Fibroblast of lung (primary cell): ENCODE measurements at places on chromosomes 5 and 9. TPM values are rescaled to one million over a fixed set of nuclear protein-coding genes. Genes with fewer than 3 reads are reported as not detected.

Gene LRRTM2
- total RNA-seq: 1.0 and 1.3 TPM in 2 replicates

Gene C5
- total RNA-seq: 7.3 and 8.2 TPM in 2 replicates

Gene PCDH12
- total RNA-seq: under 0.01 TPM in 1 of 2 replicates, not detected in the other

Gene GFM2
- 36.7 and 51.7 TPM in 2 replicates for total RNA-seq

Gene PCDHAC2
- 1.7 and 2.6 TPM in 2 replicates for total RNA-seq

Gene OLFML2A
- 30.6 and 33.7 TPM in 2 replicates for total RNA-seq

DNA sequence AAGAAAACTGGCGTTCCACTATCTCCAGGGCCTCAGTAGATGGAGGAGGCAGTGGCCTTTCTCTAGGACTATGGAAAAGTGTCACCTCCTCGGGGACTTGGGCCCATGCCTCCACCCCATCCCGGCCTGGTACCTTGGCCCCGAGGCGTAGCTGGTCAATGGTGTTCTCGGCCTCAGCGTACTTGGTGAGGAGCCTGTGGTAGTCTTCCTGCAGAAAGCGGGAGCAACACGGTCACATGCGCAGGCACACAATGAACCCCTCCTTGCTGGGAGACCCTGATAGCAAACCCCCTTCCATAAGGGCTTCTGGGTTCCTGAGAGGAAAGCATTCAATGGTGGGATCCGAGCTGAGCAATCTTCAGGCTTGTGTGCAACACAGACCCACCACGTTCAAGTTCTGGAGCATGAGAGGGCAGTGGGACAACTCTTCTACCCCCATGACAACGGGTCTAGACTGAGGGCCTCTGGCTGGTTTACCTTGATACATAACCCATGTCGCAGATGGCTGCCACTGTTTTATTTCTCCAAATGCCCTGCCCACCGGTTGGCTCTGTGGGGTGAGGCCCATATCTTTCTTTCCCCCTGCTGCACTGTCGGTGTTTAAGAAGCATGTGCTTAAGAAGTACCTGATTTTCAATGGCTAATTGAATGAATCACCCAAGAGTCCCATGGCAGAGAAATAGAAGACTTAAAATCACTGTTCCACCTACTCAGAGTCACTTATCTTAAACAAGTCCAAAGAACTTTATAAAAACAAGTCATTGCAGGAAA is 13.6 kb downstream of the AKNA start:
- peaks cover 11% of the 10 kb centered on the region for H3K4me1 ChIP-seq
- peaks cover 5% of the 10 kb centered on the region for H3K36me3 ChIP-seq
- no peaks in the 10 kb centered on the region for H3K27me3 ChIP-seq
- H3K27ac ChIP-seq: no peak overlapping the region

DNA sequence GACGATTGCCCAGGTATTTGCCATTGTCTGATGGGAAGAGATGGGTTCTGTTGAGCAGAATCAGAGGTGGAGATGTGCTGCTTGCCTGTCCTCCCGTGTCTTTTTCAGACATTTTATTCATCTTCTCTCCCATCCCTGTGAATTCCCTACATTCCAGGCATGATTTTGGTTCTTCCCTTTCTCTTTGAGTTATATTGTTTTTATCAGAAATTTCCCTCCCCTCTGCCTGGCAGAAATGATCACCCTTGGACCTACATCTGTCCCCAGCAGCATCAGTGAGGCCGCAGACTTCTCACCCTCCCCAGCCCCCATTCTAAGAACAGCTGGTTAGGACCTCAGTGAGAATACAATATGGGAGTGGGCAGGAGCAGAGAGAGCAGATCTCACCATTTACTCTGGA is 640.2 kb downstream of the CCDC171 start:
- H3K27me3 ChIP-seq: no peaks in the 10 kb centered on the region
- no peak overlapping the region for H3K4me3 ChIP-seq
- H3K36me3 ChIP-seq: no peaks in the 10 kb centered on the region
- no peak overlapping the region for H3K27ac ChIP-seq

- DNase-seq: peak; percentile 83
- H3K4me1 ChIP-seq: peaks cover 5% of the 10 kb centered on the region
- no peaks in the 10 kb centered on the region for H3K27me3 ChIP-seq
These were observed 12.3 kb upstream of the KCNIP1 start for GRCh38 chr5:170491479-170491878.

GRCh38 chr9:131627648-131628458 is 82.5 kb downstream of the PRRT1B start:
- H3K4me3 ChIP-seq: no peak overlapping the region
- H3K36me3 ChIP-seq: peaks cover 14% of the 10 kb centered on the region
- H3K27ac ChIP-seq: no peak overlapping the region
- H3K27me3 ChIP-seq: no peaks in the 10 kb centered on the region
- DNase-seq: peak; percentile 95

DNA sequence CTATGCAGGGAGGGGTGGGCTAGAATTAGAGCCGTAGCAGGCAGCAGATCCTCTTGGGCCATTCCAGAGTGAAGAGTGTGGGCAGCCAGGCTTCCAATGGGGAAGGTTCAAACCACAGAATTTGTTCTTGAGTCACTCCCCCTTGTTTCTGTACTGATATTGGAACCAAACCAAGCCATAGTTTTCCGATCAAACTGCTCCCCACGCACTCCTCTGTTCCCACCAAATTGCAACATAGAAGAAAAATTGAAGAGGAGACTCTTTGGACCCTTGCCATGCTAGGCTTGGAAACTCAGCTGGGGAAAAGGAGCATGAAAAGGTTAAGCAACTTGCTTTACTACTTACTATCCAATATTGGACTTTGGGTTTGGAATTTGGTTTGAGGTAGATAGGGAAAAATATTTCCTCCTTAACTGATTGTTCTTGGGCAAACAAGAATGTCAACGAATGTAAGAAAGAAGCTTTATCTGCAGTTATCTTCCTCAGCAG is 165.8 kb upstream of the NR3C1 start:
- H3K27ac ChIP-seq: no peak overlapping the region
- no peaks in the 10 kb centered on the region for H3K4me1 ChIP-seq
- H3K4me3 ChIP-seq: no peak overlapping the region
- H3K27me3 ChIP-seq: no peaks in the 10 kb centered on the region
- peak; percentile 96 for DNase-seq

GRCh38 chr9:97714435-97714834 is 17.3 kb upstream of the XPA start:
- H3K36me3 ChIP-seq: no peaks in the 10 kb centered on the region
- no peaks in the 10 kb centered on the region for H3K27me3 ChIP-seq
- peaks cover 3% of the 10 kb centered on the region for H3K4me1 ChIP-seq
- H3K27ac ChIP-seq: no peak overlapping the region

- peak overlapping the region; percentile 89 for H3K4me3 ChIP-seq
- H3K36me3 ChIP-seq: no peaks in the 10 kb centered on the region
- peak overlapping the region; percentile 83 for H3K27ac ChIP-seq
- H3K4me1 ChIP-seq: peaks cover 31% of the 10 kb centered on the region
- DNase-seq: peak; percentile 85
These were observed 2.3 kb downstream of the SMIM3 start for GRCh38 chr5:150780816-150781221.

- H3K4me1 ChIP-seq: no peaks in the 10 kb centered on the region
- H3K27ac ChIP-seq: no peak overlapping the region
- H3K4me3 ChIP-seq: no peak overlapping the region
- peak; percentile 6 for DNase-seq
- no peaks in the 10 kb centered on the region for H3K27me3 ChIP-seq
- H3K36me3 ChIP-seq: no peaks in the 10 kb centered on the region
These were observed 51.2 kb downstream of the TARS1 start for GRCh38 chr5:33491941-33492340.

DNA sequence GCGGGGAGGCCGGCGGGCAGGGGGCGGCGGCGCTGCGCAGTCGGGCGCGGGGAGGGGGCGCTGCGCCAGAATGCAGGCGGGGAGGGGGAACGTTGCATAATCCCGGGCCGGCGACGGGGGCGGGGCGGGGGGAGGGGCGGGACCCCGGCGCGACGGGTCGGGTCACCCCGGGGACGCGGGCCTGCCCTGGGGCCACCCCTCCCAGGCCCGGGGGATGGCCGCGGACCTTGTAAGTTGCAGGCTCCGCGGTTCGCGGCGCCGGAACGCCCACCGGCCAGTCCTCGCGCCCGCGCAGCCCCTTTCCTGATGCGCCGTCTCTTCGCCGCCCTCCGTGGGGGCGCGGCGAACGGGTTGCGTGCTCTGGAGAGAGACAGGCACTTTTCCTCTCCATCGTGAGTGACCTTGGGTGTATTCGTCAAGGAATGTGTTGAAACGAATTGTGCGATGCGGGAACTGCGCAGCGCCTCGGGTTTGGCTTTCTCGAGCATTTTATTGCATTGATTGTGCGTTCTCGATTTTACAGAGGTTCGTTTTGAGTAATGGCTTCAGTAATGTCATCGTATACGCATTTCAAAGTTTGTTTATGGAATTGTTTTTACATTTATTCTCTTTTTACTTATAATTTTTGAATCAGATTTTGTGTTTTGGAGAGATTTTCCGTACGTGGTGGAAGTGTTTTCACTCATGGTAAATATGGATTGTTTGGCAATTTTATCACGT is 802 bp downstream of the SPIN1 start:
- peak overlapping the region; percentile 85 for H3K4me3 ChIP-seq
- DNase-seq: peak; percentile 80
- H3K27ac ChIP-seq: peak overlapping the region; percentile 70
- H3K4me1 ChIP-seq: no peaks in the 10 kb centered on the region

DNA sequence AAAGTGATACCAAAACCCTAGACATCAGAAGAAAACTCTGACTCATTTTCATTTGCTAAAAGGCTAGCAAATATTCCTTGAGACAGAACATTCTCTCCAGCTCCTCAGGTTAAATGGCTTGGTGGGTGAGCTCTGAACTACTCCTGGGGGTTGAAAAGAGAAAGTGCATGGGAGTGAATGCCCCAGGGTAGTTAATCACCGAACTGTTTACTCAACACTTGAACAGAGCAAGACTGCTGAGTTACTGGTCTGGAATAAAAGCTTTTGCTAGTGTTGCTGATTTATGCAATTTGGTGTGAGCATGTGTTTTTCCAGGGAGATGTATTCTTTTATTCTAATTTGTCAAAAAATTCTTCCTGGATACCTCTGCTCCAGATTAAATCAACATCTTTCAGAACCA is 88.3 kb upstream of the PRDM9 start:
- no peak for DNase-seq
- no peak overlapping the region for H3K27ac ChIP-seq
- no peaks in the 10 kb centered on the region for H3K27me3 ChIP-seq
- H3K4me1 ChIP-seq: no peaks in the 10 kb centered on the region

DNA sequence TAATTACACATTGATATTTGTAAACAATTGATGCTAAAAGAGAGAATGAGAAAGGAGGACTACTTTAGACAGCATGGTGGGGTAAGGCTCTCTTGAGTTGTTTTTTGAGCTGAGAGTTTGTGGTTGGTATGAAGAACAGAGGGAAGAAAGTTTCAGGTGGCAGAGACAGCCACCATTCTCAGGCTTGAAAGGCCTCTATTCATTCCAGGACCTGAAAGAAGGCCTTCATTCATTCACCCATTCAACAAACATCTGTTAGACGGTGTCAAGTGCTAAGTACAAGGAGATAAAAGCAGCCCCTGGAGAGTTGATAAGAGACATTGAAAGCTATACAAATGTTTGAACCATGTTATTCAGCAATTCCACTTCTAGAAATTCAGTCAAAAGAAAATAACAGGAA is 21.7 kb upstream of the ADAM19 start:
- H3K36me3 ChIP-seq: no peaks in the 10 kb centered on the region
- no peak overlapping the region for H3K27ac ChIP-seq
- no peak overlapping the region for H3K4me3 ChIP-seq
- no peak for DNase-seq

DNA sequence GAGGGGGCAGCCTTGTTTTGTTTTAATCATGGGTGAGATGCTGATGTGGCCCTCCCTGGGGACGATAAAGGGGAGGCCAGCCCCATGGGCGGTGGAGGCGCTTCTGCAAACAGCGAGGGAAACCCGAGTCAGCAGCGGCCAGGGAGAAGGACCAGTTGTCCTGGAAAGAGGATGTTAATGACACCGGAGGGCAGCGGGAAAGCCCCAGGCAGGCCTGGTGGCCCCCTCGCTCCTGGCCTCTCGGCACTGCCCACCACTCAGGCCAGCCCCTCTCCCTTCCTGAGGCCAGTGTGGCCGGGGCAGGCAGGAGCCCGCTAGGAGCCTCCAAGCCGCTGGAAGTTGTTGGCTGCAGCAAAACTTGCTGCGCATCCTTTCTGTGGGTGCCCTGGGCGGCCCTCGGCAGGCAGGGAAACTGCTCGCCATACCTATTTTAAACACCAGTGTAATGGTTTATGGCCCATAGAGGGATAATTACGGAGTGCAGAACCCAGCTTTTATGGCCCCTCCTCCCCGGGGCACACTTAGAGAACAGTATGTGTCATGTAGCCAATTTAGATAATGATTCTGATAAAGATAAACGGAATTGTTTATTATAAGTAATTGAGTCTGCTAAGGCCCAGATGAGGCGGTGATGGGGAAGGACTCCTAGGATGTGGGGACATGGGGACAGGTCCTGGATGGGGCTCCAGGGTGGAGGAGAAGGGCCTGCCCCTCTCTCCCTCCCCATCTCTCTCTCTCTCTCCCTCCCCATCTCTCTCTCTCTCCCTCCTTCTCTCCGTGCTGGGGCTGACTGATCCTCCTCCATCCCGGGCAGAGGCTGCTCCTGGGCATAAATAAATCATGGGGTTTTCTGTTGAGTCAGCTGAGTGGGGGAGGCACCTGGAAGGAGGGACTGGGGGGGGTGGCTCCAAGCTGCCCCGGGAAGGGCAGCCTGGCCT is 36.9 kb downstream of the LMX1B start:
- peaks cover 31% of the 10 kb centered on the region for H3K27me3 ChIP-seq
- H3K4me1 ChIP-seq: no peaks in the 10 kb centered on the region
- H3K27ac ChIP-seq: no peak overlapping the region

DNA sequence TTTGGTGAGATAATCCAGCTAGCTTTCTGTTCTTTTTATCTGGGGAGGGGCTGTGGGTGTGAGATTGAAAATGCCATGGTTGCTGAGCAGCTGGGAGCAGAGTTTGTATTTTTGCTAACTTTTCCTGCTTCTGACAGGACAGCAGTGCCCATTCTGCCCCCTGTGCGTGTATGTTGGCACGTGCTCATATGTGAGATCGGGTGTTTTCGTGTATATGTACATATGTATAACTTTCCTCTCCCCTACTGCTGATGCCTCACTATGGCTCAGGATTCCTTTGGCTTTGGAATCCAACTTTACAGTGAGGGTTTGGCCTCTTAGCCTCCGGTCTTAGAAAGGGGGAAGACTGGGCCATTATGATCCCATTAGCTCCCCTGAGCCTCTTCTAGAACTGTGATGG is 38.3 kb downstream of the RGS3 start:
- H3K36me3 ChIP-seq: no peaks in the 10 kb centered on the region
- peaks cover 2% of the 10 kb centered on the region for H3K4me1 ChIP-seq
- H3K4me3 ChIP-seq: no peak overlapping the region
- no peak overlapping the region for H3K27ac ChIP-seq

GRCh38 chr5:146039420-146039819 is 66.0 kb downstream of the PLAC8L1 start:
- no peaks in the 10 kb centered on the region for H3K27me3 ChIP-seq
- no peaks in the 10 kb centered on the region for H3K4me1 ChIP-seq
- H3K4me3 ChIP-seq: no peak overlapping the region
- no peak overlapping the region for H3K27ac ChIP-seq
- H3K36me3 ChIP-seq: no peaks in the 10 kb centered on the region
- DNase-seq: no peak

- H3K4me3 ChIP-seq: no peak overlapping the region
- H3K36me3 ChIP-seq: no peaks in the 10 kb centered on the region
- no peaks in the 10 kb centered on the region for H3K4me1 ChIP-seq
- DNase-seq: no peak
- no peaks in the 10 kb centered on the region for H3K27me3 ChIP-seq
These were observed 42.6 kb downstream of the MLLT3 start for GRCh38 chr9:20579524-20580314.

GRCh38 chr9:115691693-115692092 is 461.9 kb upstream of the PAPPA start:
- peak overlapping the region; percentile 93 for H3K27ac ChIP-seq
- DNase-seq: peak; percentile 74
- H3K36me3 ChIP-seq: no peaks in the 10 kb centered on the region
- no peaks in the 10 kb centered on the region for H3K27me3 ChIP-seq
- no peak overlapping the region for H3K4me3 ChIP-seq

GRCh38 chr9:105694848-105695581 is 674 bp downstream of the TMEM38B start:
- no peaks in the 10 kb centered on the region for H3K36me3 ChIP-seq
- H3K4me1 ChIP-seq: peaks cover 4% of the 10 kb centered on the region
- DNase-seq: peak; percentile 50
- peaks cover 9% of the 10 kb centered on the region for H3K27me3 ChIP-seq
